ENCODE measurements at places on chromosomes 1 and 21.

DNA sequence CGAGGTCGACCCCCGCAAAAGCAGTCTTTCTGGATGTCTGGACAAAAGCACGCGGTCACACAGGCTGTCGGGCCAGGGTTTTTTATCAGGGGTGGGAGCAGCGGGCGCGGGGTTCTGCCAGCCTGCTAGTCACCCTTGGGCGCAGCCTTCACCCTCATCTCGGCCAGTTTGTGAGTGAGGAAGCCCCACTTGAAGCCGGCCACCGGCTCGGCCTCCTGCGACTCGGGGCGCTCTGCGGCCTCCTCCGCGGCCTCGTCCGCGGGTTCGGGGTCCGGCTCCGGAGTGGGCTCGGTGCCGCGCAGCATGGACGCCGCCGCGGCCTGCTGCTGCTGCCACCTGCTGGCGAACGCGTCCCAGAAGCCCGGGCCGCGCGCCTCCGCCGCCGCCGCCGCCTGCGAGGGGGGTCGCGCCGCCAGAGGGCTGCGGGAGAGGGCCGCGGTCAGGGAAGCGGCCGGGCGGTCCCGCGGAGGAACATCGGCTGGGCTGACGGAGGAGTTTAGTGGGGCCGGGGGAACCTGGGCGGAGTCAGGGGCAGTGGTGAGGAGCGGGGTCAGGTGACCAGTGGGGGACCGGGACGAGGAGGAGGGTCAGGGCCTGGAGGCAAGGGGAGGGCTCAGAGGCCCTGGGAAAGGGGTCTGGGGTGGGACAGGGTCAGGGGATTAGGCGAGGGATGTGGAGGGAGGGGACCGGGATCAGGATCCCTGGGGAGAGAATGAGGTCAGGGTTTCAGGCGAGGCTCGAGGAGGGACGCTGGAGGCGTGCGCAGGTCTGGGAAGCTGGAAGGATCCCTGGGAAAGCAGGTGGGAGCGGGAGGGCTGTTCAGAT, 4.5 kb downstream of the C1orf232 start:
- peaks cover 2% of the 10 kb centered on the region for H3K27me3 ChIP-seq
- H3K4me3 ChIP-seq, result peak overlapping the region; percentile 23
- no peaks in the 10 kb centered on the region for H3K36me3 ChIP-seq
- H3K27ac ChIP-seq, result no peak overlapping the region

GRCh38 chr1:30724175-30724574, 790 bp upstream of the MATN1 start:
- no peaks in the 10 kb centered on the region for H3K36me3 ChIP-seq
- peaks cover 8% of the 10 kb centered on the region for H3K4me1 ChIP-seq
- DNase-seq, result no peak
- no peak overlapping the region for H3K27ac ChIP-seq
- H3K4me3 ChIP-seq, result no peak overlapping the region

DNA sequence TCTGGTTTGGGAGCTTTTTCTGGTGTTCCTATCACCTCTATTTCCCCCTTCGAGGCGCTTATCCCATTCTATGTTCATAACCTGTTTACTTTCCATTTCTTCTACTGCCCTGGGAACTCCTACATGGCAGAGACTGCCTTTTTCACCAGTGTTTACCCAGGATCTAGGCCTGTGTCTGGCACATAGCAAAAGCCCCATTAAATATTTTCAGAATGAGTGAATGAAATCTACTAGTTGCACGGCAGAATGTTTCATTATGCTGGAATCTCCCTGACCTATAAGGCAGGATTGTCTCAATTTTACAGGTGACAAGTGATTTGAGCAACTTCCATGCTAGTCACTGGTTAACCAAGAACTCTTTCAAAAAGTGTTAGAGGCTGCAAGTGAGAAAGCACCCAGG, 70.1 kb downstream of the PGM1 start:
- H3K27me3 ChIP-seq, result no peaks in the 10 kb centered on the region
- peak; percentile 65 for DNase-seq
- H3K4me1 ChIP-seq, result peaks cover 19% of the 10 kb centered on the region

DNA sequence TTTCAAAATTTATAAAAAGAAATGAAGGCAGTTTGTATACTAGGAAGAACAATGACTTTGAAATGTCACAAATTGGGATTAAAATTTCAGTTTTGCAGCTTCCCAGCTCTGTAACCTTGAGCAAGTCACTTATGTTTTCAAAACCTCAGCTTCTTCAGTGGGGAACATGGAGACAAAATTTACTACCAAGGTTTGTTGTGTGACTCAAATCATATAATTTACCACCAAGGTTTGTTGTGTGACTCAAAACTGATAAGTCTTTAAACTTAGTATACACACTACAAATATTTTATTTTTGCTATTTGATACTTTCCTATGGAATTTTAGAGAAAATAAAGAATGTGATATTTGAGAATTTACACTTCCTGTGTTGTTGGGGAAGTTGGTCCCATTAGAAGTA, 219.9 kb downstream of the KCTD3 start:
- no peaks in the 10 kb centered on the region for H3K4me1 ChIP-seq
- no peak overlapping the region for H3K4me3 ChIP-seq
- no peaks in the 10 kb centered on the region for H3K27me3 ChIP-seq
- H3K27ac ChIP-seq, result no peak overlapping the region
- no peak for DNase-seq
- no peaks in the 10 kb centered on the region for H3K36me3 ChIP-seq

- peaks cover 12% of the 10 kb centered on the region for H3K4me1 ChIP-seq
- no peaks in the 10 kb centered on the region for H3K27me3 ChIP-seq
- H3K27ac ChIP-seq, result peak overlapping the region; percentile 60
- H3K36me3 ChIP-seq, result no peaks in the 10 kb centered on the region
These were observed 134.9 kb upstream of the B3GALT2 start for GRCh38 chr1:193321242-193321840.

DNA sequence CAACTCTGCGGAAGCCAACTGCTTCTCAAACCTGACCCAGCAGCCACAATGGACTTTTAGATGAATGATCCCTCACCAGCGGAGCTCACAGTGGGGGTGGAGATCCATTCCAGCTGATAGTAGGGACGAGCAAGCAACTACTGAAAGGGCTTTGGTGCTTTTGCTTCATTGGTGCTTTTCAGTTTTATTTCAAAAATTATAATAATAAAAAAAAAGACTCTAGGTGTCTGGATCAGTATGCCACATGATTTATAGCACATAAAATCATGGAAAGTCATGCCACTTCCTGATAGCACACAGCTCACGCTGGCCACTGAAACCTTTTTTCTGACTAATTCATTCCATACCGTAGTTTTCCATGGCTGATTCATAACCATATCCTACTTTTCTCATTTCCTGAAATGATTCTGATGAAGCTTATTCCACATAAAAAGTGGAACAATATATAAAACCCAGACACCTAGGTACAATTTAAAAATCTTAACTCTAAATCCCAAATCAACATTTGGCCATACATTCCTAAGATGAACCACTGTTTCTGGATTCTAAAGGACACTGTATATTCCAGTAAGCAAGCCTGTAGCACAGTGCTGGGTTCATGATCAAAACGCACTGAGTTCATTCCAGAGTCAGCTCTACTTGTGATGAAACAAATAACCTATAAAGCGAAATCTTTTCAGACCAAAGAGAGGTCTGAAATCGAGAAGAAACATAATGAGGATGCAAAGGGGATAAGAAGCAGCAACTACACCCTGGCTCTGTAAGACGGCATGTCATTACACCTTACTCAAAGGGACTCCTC, 41.3 kb upstream of the KCNE1 start:
- peaks cover 24% of the 10 kb centered on the region for H3K4me1 ChIP-seq
- no peaks in the 10 kb centered on the region for H3K36me3 ChIP-seq
- H3K27me3 ChIP-seq, result no peaks in the 10 kb centered on the region
- DNase-seq, result peak; percentile 90

GRCh38 chr1:247274605-247275256, 18.9 kb downstream of the VN1R5 start:
- H3K27me3 ChIP-seq, result no peaks in the 10 kb centered on the region
- H3K27ac ChIP-seq, result no peak overlapping the region
- DNase-seq, result no peak
- H3K36me3 ChIP-seq, result no peaks in the 10 kb centered on the region
- H3K4me3 ChIP-seq, result no peak overlapping the region

DNA sequence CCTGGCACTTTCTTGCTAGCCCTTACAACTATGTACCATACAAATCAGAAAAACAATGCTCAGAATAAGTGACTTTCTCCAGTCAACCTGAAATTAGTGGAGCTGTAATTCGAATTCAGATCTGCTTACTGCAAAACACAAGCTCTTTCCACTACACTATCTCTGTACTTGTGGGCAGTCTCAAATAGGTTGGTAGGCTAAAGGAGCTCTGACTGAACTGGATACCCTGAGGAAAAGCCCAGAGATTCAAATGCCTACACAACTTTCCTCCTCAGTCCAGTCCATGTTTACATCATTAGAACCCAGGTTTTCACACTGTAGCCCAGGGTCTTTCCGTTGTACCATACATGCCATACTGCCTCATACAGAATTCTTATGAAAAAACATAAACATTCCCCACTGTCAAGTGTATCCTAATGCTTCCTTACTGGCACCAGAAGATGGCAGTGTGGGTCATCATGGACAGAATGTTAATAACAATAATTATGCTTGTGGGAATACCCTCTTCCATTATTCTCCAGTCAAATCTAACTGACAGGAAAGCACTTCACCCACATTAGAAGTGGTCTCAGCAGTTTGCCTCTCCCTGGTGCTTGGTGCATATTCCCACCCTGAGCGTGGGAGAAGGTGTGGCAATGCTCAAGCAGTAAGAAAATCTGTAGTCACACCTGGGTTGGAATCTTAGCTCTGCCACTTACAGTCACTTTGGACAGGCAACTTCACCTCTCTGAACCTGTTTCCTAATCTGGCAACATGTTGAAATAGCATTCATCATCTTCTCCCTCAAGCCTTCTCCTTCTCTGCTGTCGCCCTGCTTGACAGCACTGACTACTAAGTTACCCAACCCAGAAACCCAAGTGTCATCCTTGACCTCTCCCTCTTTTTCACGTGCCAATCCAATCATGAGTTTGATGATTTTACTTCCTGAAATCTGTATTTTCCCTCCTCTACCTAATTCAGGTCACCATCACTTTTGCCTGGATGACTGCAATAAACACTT, 14.4 kb upstream of the ZFYVE9 start:
- H3K36me3 ChIP-seq, result no peaks in the 10 kb centered on the region
- H3K27ac ChIP-seq, result no peak overlapping the region
- H3K27me3 ChIP-seq, result peaks cover 4% of the 10 kb centered on the region
- no peak overlapping the region for H3K4me3 ChIP-seq
- peak; percentile 39 for DNase-seq
- H3K4me1 ChIP-seq, result no peaks in the 10 kb centered on the region

- H3K4me3 ChIP-seq, result no peak overlapping the region
- H3K36me3 ChIP-seq, result no peaks in the 10 kb centered on the region
- no peak overlapping the region for H3K27ac ChIP-seq
- peaks cover 6% of the 10 kb centered on the region for H3K4me1 ChIP-seq
- no peaks in the 10 kb centered on the region for H3K27me3 ChIP-seq
- no peak for DNase-seq
These were observed 12.2 kb downstream of the DSTYK start for GRCh38 chr1:205199090-205199930.

DNA sequence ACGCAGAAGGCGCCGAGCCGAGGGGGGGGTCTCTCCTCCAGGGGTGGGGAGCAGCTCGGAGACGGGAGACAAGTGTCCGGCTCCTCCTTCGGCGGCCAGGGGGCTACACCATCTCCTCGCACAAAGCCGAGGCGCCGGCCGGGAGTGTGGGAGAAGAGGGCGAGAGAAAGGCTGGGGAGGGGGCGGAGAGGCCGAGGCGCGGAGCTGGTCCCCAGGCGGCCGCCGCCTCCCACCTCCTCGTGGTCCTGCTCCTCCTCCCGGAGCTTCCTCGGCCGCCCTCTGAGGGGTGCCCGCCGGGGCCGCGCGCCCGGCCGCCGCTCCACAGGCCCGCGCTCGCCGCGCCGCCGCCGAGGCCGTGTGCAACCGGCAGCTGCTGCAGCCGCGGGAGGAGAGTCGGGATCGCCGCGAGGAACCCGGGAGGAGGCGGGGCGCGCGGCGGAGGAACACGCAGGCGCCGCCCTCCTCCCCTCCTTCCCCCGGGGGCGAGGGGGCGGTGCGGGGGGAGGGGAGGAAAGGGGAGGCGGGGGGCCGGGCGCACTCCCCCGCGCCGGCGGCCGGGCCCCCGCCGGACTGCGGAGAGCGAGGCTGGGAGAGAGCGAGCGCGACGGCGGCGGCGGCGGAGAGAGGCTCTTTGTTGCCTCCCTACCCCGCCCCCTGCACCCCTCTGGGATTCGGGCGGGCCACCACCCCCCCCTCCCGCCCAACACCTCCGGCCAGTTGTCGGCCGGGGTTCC, at the start of gene ENAH:
Gene ENAH (minus strand): TSS at position 395 of the 734 bp plus-strand sequence. CDS start 433 bp downstream, outside the sequence.
- peak; percentile 58 for DNase-seq
- no peaks in the 10 kb centered on the region for H3K27me3 ChIP-seq
- H3K4me1 ChIP-seq, result peaks cover 42% of the 10 kb centered on the region
- peak within 1 kb of the TSS; percentile 80 for H3K4me3 ChIP-seq

- H3K4me3 ChIP-seq, result no peak overlapping the region
- no peaks in the 10 kb centered on the region for H3K4me1 ChIP-seq
- H3K27ac ChIP-seq, result no peak overlapping the region
- peak; percentile 40 for DNase-seq
- H3K36me3 ChIP-seq, result no peaks in the 10 kb centered on the region
These were observed 39.4 kb downstream of the ZP4 start for GRCh38 chr1:237851210-237851845.

- peak overlapping the region; percentile 90 for H3K27ac ChIP-seq
- peak; percentile 93 for DNase-seq
- H3K4me3 ChIP-seq, result no peak overlapping the region
- peaks cover 38% of the 10 kb centered on the region for H3K4me1 ChIP-seq
- no peaks in the 10 kb centered on the region for H3K36me3 ChIP-seq
- H3K27me3 ChIP-seq, result no peaks in the 10 kb centered on the region
These were observed 358.7 kb downstream of the LTN1 start for GRCh38 chr21:28633839-28634555.

- DNase-seq, result no peak
- peaks cover 63% of the 10 kb centered on the region for H3K27me3 ChIP-seq
- H3K4me3 ChIP-seq, result peak overlapping the region; percentile 71
- peaks cover 15% of the 10 kb centered on the region for H3K4me1 ChIP-seq
These were observed 1.2 kb upstream of the ATF3 start for GRCh38 chr1:212607206-212607912.

DNA sequence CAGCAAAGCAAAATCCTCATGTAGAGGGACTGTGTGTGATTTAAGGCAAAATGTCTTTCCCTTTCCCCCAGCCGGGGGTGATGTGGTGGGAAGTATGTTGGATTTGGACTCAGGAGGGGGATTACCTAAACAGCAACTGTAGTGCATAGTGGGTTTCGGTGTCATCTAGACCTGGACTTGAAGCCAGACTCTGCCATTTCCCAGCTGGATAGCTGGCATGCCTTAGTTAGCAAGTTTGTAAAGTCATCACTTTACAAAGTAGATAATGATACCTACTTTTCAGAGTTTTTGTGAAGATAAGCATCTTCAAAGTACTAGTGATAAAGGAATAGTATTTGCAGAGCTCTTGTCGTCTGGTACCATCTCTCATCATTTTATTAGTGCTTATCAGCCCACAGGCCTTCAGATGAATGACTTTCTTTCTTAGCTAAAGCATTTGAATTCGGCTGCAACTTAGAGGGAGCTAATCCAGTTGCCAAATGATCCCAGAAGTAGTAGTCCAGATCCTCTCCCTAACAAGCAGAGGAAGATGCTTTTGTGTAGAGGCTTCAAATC, 56.2 kb upstream of the ROR1 start:
- peaks cover 17% of the 10 kb centered on the region for H3K4me1 ChIP-seq
- no peaks in the 10 kb centered on the region for H3K36me3 ChIP-seq
- H3K27ac ChIP-seq, result no peak overlapping the region
- H3K27me3 ChIP-seq, result peaks cover 16% of the 10 kb centered on the region

All from astrocyte (in vitro differentiated cells and primary cell).